ENCODE measurements at places on chromosomes 2 and 18.

DNA sequence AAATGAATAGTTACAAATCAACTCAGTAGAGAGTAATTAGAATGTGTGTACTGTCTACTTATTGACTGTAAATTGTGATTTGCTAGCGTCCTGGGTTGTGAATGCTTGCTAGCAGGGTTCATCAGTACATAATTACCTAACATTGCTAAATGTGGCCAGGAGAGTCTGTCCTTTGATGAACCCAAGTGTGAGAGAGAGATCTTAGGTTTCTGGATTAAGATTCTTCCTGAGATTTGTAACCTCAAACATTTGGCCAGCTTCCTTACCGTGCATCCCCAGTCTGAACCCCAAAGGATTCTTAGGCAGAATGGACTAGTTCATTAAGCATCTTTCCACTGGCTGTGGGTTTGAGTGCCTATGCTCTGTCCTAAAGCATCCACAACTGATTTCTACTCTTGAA, 84.0 kb upstream of the ITPRID2 start:
- no peak for DNase-seq

GRCh38 chr2:133600266-133600928, 32.1 kb upstream of the NCKAP5 start:
- no peak for DNase-seq

DNA sequence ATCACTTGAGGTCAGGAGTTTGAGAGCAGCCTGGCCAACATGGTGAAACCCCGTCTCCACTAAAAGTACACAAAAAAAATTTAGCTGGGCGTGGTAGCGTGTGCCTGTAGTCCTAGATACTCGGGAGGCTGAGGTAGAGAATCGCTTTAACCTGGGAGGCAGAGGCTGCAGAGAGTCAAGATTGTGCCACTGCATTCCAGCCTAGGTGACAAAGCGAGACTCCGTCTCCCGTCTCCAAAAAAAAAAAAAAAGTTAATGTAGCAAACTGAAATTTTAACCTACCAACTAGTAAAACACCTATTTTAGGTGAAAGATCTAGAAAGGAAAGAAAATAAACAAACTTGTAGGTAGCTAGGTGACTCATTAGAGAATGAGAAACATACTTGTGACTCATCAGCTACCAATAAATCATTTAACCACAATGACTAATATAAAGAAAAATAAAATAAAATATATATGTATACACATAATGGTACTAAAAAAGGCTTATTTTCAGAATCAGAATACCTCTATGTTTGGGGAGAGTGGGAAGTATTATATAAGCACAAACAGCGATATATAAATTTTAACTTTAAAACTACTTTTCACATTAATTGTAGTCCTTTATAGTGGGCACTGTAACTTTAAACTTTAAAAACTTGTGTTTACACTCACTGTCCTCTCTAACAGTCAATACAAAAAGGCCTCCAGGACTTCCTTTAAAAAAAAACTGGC, 36.6 kb downstream of the DARS1 start:
- DNase-seq = no peak

DNA sequence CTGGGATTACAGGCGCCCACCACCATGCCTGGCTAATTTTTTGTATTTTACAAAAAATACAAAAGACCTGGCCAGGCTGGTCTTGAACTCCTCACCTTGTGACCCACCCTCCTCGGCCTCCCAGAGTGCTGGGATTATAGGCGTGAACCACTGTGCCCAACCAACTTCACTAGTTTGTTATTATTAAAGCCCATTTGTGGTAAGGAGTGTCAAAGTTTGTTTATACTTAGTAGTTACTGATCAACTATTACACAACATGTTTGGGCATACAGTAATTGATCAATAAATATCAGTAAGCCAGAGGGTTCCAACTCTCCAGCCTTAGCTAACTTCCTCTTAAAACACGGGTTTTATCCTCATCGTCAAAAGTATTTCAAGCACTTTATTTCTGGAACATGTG, 67.5 kb upstream of the ZNG1B start:
- no peak for DNase-seq

DNA sequence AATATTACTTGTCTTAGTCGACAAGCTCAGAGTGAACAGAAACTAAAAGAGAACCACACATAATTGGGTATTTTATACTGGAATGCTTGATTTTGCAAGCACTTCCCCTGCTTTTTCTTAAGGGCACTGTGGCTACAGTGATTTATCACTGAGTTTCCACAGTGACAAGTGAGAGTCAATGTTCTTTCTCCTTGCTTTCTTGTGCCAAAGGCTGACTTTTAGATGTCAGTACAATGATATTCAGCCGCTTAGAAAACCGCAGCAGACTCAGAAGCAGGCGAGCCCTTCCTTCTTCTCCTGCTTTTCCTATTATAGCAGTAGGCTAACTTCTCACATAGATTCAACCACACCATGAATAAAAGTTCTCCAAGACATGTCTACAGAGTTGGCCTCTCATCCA, 1603.6 kb upstream of the NXPH2 start:
- DNase-seq = no peak

All from activated CD8-positive, alpha-beta memory T cell treated with anti-CD3 and anti-CD28 coated beads for 1 hour (primary cell).